ENCODE measurements at places on chromosomes 5 and 9.

GRCh38 chr9:26812217-26812616, 80.4 kb downstream of the CAAP1 start:
- no peak for DNase-seq

DNA sequence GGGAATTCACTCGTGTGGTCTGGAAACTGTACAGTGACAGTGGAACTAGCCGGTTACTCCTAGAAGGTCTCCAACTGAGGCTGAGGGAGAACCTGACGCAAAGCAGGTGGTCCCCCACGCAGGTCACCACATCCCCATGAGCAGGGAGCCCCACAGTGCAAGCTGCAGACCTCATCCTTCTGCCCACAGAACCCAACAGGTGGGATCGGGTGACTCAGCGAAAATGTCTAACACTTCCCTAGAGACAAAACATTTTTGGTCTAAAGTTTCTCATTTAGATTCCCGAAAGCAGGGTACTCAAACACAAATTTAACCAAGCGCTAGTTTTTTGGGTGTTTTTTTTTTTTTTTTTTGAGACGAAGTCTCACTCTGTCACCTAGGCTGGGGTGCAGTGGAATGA, 62.4 kb upstream of the RETREG1 start:
- no peak for DNase-seq

DNA sequence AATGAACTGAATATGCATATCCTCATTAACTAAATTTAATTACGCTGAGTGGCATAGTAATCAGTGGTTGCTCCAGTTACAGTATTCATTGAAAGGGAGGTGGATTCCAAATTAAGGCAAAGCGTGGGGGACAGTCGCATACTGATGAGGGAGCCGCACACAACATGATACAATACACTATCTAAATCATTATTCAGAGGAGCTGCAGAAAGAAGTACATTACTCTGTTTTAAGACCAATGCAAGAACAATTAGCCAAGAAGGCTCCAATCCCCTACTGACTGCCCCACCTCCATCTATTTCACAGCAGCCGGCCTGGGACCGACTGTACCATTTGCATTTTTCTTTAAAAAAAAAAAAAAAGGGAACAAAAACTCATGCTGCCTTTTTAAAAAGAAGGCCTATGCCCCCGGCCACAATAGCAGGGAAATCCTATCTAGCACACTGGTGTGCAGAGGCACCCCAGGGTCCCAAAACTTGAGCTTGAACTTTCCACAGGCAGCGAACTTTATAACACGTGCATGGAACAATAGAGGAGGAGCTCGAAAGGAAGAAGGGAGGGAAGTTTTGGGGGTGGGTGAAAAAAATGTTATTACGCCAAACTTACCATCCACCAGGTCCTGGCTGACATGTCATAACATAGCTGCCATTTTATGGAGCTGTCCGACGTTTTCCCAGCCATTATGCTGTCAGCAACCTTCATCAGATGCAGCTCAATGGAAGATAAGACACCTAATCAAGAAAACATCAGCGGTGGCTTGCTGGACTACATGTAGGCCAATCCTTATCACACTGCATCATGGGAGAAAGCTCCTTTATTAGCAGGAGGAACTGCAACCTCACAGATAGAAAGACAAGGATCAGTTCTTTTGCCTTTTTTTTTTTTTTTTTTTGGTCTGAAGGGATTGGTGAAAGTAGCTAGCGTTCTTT, 161.6 kb downstream of the ZDHHC21 start:
- no peak for DNase-seq

GRCh38 chr5:43769571-43770355, 166.8 kb downstream of the NNT start:
- DNase-seq, result no peak

- no peak for DNase-seq
Observed at GRCh38 chr5:31343946-31344345, 150.5 kb downstream of the CDH6 start.

- DNase-seq, result peak; percentile 0
Observed at GRCh38 chr5:130871346-130872086, 293.5 kb downstream of the HINT1 start.

DNA sequence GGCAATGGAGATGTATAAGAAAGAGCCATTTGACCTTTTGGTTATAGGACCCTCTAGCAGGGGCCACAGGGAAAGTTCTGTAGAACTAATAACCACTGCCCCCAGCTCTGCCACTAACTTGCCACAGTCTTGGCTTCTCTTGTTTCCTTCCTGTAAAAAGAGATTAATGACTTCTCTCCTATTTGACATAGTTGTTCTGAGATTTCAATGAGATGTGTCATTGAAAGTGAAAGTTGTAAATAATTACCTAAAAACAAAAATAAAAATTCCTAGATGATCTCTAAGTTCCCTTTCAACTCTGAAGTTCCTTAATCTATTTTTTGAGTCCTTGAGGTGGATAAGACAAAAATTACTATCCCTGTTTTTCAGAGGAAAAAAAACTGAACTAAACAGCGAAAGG, 1.4 kb upstream of the KIF12 start:
- no peak for DNase-seq

GRCh38 chr9:106106396-106106795, 412.1 kb downstream of the TMEM38B start:
- DNase-seq, result no peak

- no peak for DNase-seq
Observed at GRCh38 chr5:62603934-62604333, 25.3 kb downstream of the LRRC70 start.

GRCh38 chr5:176133289-176133870, 104.8 kb upstream of the SIMC1 start:
- DNase-seq, result no peak

GRCh38 chr9:93467062-93467416, 13.7 kb upstream of the FAM120AOS start:
- DNase-seq, result no peak

- DNase-seq, result no peak
Observed at GRCh38 chr9:96242811-96243210, 59.2 kb downstream of the HSD17B3 start.

- no peak for DNase-seq
Observed at GRCh38 chr9:132168347-132168746, 6.5 kb downstream of the NTNG2 start.

- no peak for DNase-seq
Observed at GRCh38 chr5:4859500-4860235, 280.5 kb upstream of the ADAMTS16 start.

- no peak for DNase-seq
Observed at GRCh38 chr9:93178851-93179786, 4.8 kb upstream of the WNK2 start.

DNA sequence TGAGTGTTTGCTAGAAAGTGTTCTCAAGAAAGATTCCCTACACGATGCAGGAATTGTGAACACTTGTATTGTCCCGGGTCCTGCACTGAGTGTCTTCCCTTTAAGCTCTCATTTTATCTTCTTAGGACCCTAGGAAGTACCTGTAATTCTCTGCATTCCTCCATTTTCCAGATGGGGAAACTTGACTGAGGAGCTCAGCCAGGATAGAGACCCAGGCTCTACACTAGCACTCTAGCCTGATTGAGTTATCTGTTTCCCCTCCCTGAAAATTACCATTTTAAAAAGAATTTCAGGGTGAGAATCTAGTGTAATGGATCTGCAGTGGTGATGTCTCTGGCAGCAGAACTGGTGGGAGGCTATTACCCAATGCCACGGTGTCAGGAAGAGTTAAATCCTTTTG, 453.9 kb downstream of the KDM4C start:
- no peak for DNase-seq

- peak; percentile 32 for DNase-seq
Observed at GRCh38 chr5:42840269-42840668, 28.6 kb upstream of the SELENOP start.

DNA sequence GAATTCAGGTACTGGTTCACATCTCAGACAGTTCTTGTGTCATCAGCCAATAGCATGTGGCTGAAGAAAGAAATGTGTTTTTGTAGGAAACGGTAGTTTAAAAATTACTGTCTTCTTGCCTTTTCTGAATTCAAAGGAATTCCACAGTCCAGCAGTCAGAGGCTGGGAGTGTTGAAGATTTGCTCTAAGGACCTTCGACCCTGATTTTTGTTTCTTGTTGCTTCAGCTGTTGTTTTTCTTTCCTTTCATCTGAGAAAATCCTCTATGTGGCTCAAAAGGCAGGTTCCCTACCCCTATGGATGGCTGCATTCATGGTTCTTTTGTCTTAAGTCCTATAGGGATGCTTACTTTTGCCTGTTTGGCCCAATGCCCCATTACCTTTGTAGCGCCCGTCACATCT, 304.9 kb downstream of the TMEM167A start:
- no peak for DNase-seq

DNA sequence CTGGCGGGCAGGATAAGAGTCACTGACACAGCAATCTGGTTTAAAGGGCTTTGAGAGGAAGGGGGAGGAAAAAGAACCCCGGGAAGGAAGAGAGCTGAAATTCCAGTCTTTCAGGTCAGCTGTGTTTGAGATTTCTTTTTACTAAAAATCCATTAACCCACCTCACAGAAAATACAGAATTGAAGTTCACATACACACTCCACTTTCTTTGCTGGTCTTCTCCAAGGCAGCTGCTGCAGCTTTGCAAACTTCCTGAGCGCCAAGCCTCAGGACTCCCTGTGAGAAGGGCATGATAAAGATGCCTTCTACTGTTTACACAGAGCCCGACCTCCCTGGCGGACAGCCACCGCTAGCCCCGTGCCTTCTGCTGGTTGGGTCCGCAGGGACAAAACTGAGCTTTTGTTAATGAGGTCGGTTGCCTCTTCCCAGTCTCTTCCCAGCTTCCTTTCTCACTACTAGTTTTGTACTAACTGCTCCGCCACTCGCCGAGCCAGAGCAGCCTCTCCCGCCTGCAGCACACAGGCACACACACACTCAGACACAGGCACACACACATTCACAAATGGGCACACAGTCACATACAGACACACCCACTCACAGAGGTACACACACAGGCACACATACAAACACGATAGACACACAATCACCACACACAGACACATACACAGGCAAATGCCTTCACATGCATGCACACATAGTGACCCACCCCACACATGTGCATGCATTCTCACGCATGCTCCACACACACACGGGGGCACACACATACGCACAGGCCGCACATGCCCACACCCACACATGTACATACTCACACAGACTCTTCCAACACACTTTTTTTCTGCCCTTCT, at the start of gene FREM1:
FREM1 (minus strand) TSS at position 468 of the 845 bp plus-strand sequence. CDS start 41,451 bp downstream, outside the sequence.
- DNase-seq, result peak; percentile 78

GRCh38 chr9:131169563-131170240, 44.3 kb downstream of the NUP214 start:
- DNase-seq, result no peak

DNA sequence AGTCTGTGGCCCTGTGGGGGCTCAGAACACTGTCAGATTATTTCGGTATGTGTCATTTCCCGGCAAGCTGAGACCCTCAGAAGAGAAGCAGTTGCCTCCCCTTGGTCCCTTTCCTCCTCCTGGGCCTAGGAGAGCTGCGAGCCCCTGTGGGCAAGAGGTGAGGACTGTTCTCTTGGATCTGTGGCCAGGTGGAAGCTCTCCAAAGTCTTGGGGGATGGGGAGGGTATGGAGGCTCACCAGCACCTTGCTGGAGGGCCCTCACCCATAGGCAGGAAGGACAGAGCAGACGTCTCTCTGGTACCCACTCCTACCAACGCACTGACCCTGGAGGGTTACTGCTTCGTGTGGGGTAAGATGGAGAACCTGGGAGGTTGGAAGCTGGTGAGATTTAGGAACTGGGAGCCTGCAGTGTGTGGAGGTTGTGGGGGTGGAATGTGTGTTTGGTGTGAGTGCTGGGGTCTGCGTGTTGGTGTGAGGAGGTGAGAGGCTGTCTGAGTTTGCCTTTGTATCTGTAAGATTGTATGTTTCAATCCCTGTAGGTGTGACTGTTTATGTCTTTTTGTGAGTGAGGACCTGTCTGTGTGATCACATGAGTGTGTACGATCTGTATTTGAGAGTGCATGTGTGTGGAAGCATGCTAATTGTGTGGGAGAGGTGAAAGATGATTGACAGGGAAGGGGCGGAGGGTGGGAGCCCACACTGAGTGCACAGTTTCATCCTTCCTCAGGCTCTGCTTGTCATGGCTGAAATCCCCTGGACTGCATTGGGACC, 52.4 kb upstream of the PSD2 start:
- no peak for DNase-seq

DNA sequence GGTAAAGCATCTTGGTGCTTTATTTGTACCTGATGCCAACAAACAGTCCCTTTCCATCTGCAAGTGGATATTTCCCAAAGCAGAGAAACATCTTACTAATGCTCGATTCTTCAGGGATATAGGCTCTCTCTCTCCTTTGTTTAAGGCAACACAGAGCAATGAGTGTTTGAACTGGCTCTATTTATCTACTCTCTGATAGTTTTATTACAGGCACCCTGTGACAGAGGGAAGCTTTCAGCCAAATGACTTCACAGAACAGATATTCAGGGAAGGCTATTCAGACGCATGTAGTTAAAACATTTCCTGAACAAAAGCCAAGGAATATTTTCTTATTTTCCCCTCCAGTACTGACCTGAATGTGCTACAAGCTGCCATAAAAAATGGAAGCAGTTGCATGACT, 141.8 kb downstream of the YIPF5 start:
- DNase-seq, result peak; percentile 71

DNA sequence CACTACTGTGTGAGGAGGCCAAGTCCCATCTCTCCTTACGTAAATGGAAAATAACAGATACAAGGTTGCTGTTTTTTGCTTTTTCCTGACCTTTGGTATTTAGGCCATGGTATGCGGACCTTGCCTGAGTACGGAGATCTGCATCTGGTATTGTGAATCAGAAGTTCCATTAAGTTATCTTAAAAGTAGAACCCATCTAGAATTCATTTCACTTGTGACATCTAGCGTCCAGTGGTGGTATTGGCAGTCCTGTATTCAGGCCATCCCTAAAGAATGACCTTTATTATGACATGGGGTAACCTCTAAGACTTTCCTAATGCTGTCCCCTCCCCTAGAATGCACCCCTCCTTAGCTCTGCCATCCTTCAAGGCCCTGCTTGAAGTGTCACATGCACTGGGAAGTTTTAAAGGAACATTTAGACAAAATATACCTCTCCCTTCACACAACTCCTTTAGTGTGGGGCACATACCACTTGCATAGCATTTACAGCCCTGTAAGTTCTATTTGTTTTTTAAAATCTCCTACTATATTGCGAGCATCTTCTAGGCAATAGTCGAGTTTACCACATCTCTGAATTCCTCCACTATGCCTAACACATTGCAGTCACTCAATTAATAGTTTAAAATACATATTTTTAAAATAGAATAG, 1.9 kb upstream of the SPDL1 start:
- peak; percentile 36 for DNase-seq

DNA sequence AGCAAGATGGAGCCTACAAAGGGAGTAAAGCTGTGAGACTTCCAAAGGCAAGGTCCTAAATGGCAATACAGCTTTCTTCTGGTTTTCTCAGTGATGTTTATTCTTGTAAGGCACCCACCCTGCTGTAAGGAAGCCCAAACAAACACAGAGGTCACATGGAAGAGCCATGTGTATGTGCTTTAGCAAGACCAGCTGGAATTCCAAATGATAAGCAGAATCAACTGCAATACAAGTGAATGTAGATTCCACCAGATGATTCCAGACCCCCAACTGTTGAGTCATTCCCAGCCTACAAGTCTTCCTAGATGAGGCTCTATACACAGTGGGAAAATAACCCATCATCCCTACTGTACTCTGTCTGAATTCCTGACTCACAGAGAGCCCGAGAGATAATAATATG, 122.8 kb downstream of the DEPDC1B start:
- no peak for DNase-seq

GRCh38 chr9:116042321-116042720, 111.3 kb upstream of the PAPPA start:
- no peak for DNase-seq

- no peak for DNase-seq
Observed at GRCh38 chr9:72786948-72787347, 165.9 kb downstream of the ALDH1A1 start.

GRCh38 chr5:114152656-114153360, 209.1 kb upstream of the KCNN2 start:
- DNase-seq, result no peak

GRCh38 chr5:170225326-170226128, 7.3 kb upstream of the C5orf58 start:
- DNase-seq, result peak; percentile 36
